ENCODE measurements at places on chromosomes 13 and 19.

DNA sequence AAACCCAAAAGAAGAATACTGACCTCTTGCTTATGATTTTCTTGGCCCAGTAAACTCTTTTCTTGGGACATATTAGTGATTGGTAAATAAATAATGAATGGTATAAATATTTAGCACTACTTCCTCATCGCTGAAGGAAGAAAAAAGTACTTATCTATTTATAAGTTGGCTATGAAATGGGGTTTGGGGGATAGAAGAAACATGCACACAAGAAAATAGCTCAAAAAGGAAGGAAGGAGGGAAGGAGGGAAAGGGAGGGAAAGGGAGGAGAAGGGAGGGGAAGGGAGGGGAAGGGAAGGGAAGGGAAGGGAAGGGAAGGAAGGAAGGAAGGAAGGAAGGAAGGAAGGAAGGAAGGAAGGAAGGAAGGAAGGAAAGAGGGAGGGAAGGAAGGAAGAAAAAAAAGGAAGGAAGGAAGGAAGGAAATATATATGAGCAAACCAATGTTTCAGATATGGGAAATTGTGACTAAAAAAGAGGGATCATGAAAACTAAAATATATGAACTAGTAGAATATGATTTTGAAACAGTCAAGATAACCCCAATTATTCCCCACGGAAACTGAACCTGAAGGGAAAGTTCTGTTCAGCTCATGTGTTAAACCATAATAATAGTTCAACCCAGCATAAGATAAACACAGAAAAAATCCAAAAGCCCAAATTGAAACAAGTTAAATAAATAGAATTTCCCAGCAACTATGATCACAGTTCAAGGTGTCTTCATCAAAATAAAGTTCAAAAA lies 75.3 kb downstream of the FGF14 start:
- no peak for ATAC-seq

GRCh38 chr13:72463561-72463960 lies 263.9 kb downstream of the MZT1 start:
- ATAC-seq: no peak

DNA sequence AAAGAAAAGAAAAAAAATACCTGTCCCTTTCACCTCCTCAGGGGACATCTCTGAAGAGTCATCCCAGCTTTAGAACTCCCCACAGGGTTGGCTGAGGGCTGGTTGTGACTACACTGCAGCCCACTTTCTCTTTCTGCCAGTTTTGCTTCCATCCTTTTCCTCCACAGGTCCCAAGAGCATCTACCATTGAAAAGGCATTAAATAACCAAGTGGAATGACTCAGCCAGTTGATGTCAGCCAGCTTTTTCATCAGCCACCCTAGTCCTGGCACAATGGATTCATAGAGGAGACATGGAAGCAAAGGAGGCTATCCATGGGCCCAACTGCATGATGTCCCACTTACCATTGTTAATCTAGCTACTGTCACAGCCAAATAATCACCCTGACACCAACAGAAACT lies 9.2 kb upstream of the RCBTB1 start:
- no peak for ATAC-seq

- ATAC-seq: no peak
These were observed 53.0 kb upstream of the GPC6 start for GRCh38 chr13:93173654-93174053.

DNA sequence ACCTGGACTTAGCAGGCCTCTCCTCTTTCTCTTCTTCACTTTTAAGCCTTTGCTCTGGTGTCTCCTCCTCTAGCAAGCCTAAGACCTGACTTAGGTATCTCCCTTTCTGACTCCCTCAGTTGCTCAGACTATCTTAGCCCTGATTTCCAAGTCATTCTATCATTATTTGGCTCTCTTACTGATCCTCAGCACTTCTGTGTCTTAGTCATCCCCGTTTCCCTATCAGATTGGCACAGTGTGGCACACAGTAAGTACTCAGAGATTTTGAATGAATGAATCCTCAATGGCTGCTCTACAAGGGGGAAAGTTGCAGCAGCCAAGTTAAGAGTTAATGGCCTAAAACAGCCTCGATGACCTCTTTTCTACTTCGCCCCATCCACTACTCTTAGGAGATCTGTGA lies 8.2 kb downstream of the KCTD12 start:
- no peak for ATAC-seq

GRCh38 chr13:86830046-86830445 lies 841.1 kb upstream of the SLITRK5 start:
- ATAC-seq: no peak

- ATAC-seq: no peak
These were observed 14.7 kb upstream of the POSTN start for GRCh38 chr13:37613236-37613635.

GRCh38 chr19:29767039-29767735 lies 44.6 kb upstream of the CCNE1 start:
- no peak for ATAC-seq

- ATAC-seq: peak; percentile 24
These were observed 6.8 kb downstream of the TRAPPC6A start for GRCh38 chr19:45171211-45171623.

- ATAC-seq: no peak
These were observed 16.6 kb upstream of the RCBTB1 start for GRCh38 chr13:49602005-49602404.

DNA sequence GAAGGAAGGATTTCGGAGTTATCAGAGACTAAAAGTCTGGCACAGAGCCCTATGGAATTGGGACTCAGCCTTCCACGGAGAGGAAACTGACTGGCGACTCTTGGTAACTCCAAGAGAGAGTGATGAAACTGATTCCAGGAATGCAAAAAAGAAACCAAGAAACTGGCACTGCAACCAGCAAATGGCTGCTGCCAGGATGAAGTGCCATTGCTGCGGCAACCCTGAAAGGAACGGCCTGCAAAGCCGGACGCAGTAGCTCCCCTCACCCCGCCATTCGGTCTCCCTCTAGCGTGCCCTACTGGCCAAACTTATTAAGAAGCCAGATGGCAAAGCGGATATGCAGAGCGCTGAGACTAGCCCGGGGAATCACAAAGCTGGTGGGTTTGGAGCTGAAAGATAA lies 236.0 kb downstream of the PCDH9 start:
- no peak for ATAC-seq

- no peak for ATAC-seq
These were observed 504.5 kb downstream of the TBC1D4 start for GRCh38 chr13:74977498-74977897.

- peak; percentile 64 for ATAC-seq
These were observed at the start of gene SLITRK5 for GRCh38 chr13:87671031-87671752. Gene SLITRK5 (plus strand): TSS chr13:87671371. CDS start chr13:87675389, 4,018 bp downstream.

DNA sequence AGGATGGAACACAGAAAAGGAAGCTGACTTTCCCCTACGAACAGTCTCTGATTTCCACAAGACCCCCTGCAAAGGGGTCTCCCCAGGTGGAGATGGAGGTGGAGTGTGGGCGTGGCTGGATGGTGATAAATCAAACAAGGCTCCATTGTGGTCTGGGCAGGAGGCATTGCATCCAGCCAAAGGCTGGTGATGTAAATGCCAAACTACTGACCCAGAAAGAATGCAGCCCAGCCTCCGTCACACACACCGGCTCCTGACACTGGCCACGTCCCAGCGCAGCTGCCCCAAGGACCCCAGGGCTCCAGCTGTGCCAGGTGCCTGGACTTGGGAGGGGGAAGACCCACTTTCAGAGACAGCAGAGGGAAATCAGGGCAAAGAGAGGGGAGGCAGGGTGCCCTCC lies 6.3 kb downstream of the SLC7A1 start:
- no peak for ATAC-seq

DNA sequence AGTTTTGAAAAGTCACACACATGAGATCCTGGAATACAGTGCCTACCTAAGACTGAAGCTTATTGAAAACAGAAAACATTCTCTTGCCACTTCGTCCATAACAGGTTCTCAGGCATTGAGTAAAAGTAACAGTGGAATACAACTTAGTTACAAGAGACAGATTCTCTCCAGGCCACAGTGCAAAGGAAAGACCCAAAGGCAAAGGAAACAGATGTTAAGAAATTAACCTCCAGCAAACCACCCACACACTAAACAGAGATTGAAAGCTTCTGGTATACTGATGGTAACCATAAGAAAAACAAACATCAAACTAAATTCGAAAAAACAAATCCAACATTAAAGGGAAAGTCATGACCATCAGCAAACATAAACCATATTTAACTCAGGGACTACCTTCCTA lies 914.7 kb downstream of the SLITRK5 start:
- ATAC-seq: no peak

- no peak for ATAC-seq
These were observed 17.1 kb upstream of the CHST8 start for GRCh38 chr19:33604651-33605050.

DNA sequence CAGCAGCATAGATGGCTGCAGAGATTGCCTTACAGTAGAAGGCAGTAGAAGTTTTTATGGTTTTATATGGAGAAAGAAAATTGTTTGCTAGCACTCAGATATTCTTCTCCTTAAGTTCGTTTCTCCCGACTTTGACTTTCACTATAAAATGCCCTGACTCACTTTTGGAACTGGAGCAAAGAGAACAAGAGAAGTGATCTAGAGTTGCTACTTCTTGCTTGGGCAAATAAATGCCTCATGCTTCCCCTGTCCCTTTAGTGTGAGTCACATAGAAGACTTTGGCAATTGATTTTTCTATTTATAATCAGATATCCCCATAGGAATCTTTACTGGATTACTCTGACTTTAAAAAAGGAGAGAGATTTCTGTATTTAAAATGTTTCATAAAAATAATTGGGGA lies 46.9 kb downstream of the ITGBL1 start:
- ATAC-seq: no peak

DNA sequence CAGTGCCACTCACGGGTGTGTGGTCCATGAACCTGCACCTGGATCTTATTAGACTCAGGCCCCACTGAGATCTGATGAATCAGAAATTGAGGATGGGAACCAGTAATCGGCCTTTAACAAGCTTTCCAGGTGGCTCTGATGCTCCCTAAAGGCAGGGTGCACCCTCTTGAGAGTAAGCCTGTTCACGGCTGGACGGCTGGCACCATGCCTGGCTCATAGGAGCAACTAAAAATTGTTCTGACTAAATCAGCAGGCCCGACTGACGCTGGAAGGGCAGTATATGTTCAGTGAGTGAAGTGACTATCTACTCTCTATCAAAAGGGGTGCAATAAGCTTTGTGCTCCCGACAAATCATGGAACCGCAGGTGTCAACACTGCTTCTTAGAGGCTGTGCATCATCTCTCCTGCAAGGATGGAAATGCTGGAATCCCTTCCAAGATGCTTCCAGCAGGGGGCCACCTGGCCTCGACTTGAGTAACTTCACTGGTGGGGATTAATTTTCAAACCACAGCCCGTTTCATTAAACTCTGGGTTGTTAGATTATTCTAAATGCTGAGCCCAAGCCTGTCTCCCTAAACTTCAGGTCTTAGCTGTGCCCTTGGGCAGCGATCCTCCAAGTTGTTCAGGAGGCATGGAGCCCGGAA lies 28.4 kb downstream of the TMTC4 start:
- ATAC-seq: no peak

- peak; percentile 19 for ATAC-seq
These were observed 10.4 kb upstream of the ASF1B start for GRCh38 chr19:14146789-14147216.

- ATAC-seq: no peak
These were observed 532.9 kb downstream of the SLITRK6 start for GRCh38 chr13:85266331-85266730.

Measured in esophagus mucosa (tissue), 1 donor.